Skeletal muscle cell (primary cell): ENCODE measurements at places on chromosomes 16 and 17.

DNA sequence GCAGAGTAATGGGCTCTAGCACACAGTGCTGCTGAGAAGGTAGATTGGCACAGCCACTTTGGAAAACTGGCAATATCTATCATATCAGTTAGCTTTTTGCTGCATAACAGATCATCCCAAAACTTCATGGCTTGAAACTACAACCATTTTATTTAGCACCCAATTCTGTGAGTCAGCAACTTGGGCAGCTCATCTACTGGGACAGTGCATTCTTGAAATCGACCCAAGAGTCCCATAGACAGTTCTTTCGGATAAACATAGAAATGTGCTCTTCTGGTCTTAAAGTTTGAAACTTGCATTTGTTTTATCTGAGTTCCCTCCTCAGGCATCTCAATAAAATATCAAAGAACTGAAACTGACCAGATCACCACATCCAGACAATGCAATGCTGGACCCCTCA lies 76.7 kb downstream of the CEP112 start:
- DNase-seq: no peak

DNA sequence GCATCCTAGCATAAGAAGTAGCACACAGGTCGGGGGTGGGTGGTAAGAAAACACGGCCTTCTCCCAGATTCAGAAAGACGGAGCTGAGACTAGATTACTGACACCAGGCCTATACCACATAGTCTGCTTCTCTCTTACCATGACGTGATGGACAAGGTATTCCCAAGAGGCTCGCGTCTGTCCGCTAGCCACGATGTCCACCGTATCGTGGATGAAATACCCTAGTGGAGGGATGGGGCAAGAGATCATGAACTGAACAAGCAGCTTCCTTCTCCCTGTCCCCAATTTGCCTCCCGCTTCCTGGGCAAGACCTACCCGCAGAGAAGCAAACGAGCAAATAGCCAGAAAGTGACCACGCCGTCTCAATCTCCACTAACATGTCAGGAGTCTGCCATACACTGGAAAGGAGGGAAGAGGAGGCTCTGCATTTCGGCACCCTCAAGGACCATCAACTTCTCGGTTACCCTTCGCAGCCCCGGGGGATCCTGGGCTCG lies 820 bp downstream of the TLCD1 start:
- no peak for DNase-seq

GRCh38 chr17:48382989-48383388 lies 47.0 kb downstream of the SKAP1 start:
- no peak for DNase-seq

GRCh38 chr16:81671738-81672597 lies 107.1 kb upstream of the PLCG2 start:
- no peak for DNase-seq

- no peak for DNase-seq
These were observed 930.7 kb downstream of the CDH8 start for GRCh38 chr16:61105544-61105943.

GRCh38 chr17:32962320-32962711 lies 29.3 kb upstream of the SPACA3 start:
- no peak for DNase-seq

GRCh38 chr17:30235386-30236296 lies at the start of gene SLC6A4:
TSS of gene SLC6A4 (minus strand) at chr17:30235697. CDS start at chr17:30221958, 13,739 bp downstream.
- no peak for DNase-seq

GRCh38 chr16:526181-527014 lies 1.1 kb upstream of the CAPN15 start:
- no peak for DNase-seq

DNA sequence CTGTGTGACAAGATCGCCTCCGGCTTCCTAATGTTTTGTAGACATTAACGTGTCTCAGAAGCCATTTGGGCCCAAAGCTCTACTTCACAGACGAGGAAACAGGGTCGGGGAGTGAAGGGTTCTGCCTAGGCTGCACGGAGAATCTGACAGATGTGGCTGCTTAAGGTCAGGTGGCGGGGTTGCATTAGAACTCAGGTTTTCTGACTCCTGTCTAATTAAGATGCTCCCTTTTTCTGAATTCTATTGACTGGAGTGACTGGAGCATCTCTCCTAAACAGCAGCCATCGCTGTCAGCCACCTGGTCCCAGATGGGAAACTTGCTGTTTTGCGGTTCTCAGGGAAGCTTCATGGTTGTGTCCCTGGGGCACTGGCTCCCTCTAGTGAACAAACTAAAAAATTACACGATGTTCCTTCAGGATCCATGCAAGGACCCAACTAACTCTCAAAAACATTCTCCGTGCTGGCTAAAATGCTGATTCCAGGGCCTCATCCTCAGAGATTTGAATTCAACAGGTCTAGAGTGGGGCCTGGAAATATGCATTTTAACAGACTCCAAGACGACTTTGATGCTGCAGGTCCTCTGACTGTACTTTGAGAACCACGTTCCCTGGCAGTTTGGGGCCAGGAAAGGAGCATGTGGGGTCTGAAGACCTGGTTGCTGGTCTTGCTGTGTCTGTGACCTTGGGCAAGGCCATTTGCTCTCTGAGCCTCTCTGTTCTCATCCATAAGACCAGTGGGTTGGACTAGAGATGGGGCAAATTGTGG lies 117.4 kb downstream of the IRF8 start:
- DNase-seq: peak; percentile 12

DNA sequence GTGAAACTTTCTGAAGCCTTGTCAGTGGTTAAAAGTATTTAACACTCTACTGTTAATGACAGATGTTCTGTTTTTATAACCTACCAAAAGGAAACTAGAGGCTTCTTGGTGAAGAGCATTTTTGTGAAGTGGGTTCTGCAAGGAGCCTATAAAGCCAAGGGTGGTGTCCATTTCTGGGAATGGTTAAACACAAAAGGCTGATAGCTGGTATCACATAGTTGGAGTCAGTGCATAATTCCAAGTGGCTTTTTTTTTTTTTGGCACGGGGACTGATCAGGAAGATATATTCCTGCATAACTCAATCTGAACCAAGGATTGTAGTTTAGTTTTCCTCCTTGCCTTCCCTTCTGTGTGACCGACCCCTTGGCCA lies 27.6 kb upstream of the KPNB1 start:
- no peak for DNase-seq

DNA sequence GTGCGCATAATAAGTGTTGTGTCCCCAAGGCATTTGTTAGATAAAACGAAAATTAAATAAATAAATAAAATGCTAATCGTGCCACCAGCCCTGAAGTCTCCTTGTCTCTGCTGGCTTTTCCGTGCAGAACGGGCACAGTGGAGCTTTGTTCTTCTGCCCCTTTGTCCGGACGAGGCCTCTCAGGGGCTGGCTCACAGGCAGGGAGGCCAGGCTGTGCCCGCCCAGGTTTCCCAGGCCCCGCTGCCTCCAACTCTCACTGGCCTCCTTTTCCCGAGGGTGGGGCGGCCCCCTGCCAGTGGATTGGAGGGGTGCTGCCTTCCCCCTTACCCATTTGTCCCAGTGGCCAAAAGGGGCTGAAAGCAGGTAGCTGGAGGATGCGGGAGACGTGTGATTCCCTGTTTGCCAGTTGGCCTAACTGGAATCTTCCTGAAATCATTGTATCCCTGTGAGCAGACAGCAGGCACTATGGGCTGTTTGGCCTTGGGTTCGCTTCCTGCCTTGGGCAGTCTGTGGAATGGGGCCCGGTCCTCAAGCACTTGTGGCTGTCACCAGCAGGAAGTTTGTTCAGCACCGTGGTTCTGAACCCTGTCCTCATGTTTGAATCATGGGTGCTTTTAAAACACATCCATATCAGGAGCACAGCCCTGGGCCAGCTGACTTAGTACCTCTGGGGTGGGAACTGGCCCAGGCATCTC lies 64.4 kb downstream of the KSR1 start:
- DNase-seq: no peak

GRCh38 chr17:28548417-28549130 lies 3.9 kb downstream of the UNC119 start:
- no peak for DNase-seq
